Left hindlimb (tissue), 1 donor: ENCODE measurements at places on chromosomes 11 and 22.

DNA sequence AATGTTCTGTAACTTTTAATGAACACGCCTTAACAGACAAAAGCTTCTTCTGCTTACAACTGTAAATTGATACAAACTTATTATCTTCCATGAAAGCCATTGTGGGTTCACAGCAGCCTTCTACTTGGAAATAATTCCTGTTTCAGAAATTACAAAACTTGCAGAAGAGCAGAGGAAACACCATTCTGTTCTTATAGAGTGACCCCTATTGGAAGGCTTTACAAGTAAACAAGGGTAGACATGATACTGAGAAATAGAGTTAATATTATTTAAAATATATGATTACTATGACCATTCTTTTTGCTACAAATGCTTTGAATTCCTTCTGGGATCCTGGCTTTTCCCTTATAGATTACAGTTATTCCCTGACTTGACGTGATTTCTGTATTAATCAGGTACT, 32.4 kb upstream of the KCNA4 start:
- no peak for DNase-seq

- no peak for DNase-seq
Observed at GRCh38 chr11:96486890-96487611, 97.2 kb downstream of the JRKL start.

DNA sequence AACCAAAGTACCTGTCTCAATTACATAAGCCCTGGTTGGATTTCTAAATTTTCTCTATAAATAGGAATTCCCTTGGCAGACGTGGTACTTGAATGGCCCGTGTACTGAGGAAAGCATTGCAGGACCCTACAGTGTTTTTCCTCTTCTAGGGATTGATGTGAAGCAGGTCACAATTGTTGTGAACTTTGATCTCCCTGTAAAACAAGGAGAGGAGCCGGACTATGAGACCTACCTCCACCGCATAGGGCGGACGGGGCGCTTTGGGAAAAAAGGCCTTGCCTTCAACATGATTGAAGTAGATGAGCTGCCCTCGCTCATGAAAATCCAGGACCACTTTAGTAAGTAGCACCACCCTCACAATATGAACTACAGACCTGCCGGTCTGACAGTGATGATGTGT, 16.7 kb downstream of the DDX25 start:
- DNase-seq, result no peak

DNA sequence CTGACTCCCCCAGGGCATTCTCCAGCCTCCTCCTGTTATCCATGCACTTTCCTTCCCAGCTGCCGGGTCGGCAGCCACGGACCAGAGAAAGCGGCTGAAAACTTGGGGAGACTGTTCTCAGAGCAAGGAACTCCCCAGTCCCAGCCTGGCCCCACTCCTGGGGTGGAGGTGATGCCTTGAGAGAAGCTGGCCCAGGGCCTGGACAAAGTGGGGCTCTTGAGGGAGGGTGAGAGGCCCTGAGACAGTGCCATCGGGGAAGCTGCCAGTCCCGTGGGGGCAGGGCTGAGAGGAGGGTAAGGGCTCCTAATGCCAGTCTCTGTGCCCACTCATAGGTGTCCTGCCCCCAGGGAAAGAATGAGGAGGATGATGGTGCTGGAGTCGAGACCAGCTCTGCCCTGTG, 53.8 kb downstream of the FLRT1 start:
- no peak for DNase-seq

GRCh38 chr11:72343006-72343756, 91.2 kb downstream of the CLPB start:
- no peak for DNase-seq

- no peak for DNase-seq
Observed at GRCh38 chr11:98940913-98941312, 79.8 kb upstream of the CNTN5 start.

DNA sequence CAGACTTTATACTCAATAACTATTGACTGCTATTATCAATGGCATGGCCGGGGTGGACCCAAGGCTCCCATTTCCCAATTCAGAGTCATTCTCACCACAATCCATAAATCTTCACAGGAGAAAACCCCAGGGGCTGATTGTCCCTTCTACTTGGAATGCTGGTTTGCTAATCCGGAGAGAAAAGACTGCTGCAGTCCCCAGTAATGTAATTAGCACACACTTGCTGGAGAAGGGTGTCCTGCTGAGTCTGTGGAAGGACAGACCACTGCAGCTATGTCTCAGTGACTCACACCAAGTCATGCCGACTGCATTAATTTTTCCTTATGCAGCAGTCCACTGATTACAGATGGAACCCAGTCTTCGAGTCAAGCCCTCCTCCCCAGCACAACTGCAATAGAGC, 5.9 kb upstream of the ETS1 start:
- DNase-seq, result no peak
